Peyer's patch (tissue), 4 donors: ENCODE measurements at places on chromosomes 4 and X. TPM values are rescaled to one million over a fixed set of nuclear protein-coding genes. Genes with fewer than 3 reads are reported as not detected.

MAGEB10 gene
- not detected for total RNA-seq

FAM47A gene
- not detected for total RNA-seq

RUFY3 gene
- total RNA-seq: 36.1 TPM

ARMCX5 gene
- total RNA-seq: 15.3 TPM

PHOX2B gene
- total RNA-seq: not detected

NHS gene
- total RNA-seq: 2.0 TPM

TKTL2 gene
- not detected for total RNA-seq

SORCS2 gene
- total RNA-seq: 0.67 TPM

ADAM29 gene
- total RNA-seq: not detected

BGN gene
- 13.2 TPM for total RNA-seq

XG gene
- 0.40 TPM for total RNA-seq

XPNPEP2 gene
- 875 TPM for total RNA-seq

NAP1L5 gene
- total RNA-seq: not detected

CFAP47 gene
- not detected for total RNA-seq

NPY1R gene
- not detected for total RNA-seq

SYP gene
- 5.5 TPM for total RNA-seq

RHOH gene
- 12.7 TPM for total RNA-seq

UGT2B17 gene
- total RNA-seq: 1,553 TPM

ADH6 gene
- total RNA-seq: 11.6 TPM

ZNF595 gene
- 8.9 TPM for total RNA-seq

FAM90A26 gene
- not detected for total RNA-seq

PDZD4 gene
- total RNA-seq: 1.2 TPM
